ENCODE measurements at places on chromosomes 13 and 19.

GRCh38 chr19:33685541-33685940 is 63.8 kb downstream of the CHST8 start:
- DNase-seq: no peak

DNA sequence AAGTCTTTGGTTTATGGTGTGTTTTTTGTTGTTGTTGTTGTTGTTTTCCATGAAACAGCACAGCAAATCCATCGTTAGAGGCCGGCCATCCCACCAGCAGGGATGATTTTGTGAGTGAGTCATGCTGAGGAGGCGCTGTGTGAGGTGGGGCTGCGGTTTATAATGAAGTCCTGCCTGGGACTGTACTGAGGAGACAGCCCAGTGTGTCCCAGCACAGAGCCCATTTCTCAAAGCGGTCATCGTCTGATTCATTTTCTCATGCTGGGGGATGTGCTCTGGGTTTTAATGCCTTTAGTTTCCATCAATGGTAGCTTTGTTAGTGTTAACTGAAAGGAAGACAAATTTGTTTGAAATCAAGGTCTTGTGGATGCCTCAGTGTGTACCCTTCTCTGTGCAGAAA is 129.3 kb upstream of the SERP2 start:
- DNase-seq: peak; percentile 95

DNA sequence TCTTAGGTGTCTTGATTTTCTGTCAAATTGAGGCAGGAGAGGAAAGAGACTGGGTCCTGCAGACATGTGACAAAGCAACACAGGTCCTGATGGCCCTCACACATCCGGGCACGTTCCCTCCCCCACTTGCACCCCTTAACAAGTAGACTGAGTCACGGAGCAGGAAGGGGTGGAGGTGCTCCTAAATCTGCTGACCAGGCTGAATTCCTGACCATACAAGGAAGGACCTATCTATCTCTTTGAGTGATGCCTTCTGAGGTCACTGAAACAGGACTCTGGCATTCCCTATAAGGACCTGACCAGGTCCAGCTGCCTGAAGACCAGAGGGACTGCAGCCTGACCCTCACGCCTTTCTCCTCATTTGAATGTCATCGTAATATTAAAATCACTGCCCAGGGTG is 250.3 kb downstream of the COL4A1 start:
- DNase-seq: no peak

- DNase-seq: no peak
Observed at GRCh38 chr13:50629966-50630365, 213.5 kb downstream of the DLEU7 start.

All from fibroblast of mammary gland (primary cell).